NCI-H524 treated with DMSO at 0.1 percent for 48 hours (cell line): ENCODE measurements at places on chromosomes 7 and 10.

DNA sequence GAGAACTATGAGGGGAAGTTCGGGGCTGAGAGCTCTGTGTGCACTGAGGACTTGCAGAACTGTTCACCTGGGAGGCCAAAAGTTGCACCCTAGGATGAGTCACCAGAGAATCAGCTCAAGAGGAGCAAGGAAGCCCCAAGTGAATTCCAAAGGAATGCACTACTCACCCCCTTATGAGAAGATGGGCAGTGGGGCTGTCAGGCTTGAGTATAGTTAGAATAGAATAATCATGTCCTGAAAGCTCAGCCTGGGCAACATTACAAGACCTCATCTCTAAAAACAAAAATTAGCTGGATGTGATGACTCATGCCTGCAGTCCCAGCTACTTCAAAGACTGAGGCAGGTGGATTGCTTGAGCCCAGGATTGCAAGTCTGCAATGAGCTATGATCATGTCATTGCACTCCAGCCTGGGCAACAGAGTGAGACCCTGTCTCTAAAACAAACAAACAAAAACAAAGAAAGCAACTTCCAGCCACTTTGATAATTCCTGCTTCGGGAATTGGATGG lies 30.0 kb downstream of the MAP3K8 start:
- DNase-seq = no peak

DNA sequence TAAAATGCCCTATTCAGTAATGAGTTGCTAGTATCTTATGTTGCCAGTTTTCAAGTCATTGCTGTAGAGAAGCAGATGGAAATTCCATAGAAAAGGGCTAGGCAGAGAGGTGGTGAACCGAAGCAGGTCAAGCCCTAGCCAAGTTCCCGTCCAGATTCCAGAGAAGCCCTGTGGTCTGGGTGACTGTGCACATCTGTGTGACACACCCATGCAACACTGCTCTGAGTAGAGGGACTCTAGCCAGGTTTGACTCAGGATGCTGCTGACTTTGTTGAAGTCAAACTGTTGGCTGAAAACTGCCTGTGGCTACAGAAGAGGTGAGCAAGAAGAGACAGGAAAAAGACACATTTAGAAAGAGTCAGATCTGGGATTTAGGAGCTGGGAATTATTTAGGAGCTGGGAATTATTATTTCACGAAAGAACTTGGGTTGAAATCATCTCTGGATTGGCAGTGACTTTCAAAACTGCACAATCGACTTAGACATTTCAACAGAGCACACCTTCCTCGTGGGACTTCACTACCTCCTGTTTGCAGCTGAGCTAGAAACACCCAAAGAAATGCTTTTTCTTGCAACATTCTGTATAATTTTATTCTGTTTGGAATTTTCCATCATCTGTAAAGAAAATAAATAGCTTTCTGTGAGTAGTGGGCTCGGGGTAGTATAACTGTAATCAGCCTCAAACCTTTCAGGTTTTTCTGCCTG lies 149.1 kb upstream of the PRKCQ start:
- DNase-seq = no peak

GRCh38 chr7:151519765-151520418 lies at the start of gene RHEB:
Gene RHEB, minus strand, starts transcription at chr7:151519895. Its CDS starts 384 bp downstream, at chr7:151519511.
- peak; percentile 87 for DNase-seq

DNA sequence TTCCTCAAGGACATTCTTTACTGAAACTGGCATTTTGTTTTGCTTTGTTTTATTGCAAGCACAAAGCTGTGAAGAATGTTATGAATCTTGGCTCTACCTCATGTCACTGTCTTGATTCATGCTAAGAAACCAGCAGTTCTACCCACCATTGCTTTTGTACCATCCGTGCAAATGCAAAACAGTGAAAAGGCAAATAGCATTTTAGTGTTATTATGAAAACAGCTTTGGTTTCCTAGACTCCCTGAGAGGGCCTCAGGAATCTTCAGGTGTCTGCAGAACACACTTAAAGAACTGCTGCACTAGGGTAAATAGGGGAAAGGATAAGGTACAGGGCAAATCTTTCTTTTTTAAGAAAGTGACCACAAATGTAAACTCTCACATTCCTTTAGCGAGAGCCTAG lies 318.9 kb downstream of the AHR start:
- no peak for DNase-seq

DNA sequence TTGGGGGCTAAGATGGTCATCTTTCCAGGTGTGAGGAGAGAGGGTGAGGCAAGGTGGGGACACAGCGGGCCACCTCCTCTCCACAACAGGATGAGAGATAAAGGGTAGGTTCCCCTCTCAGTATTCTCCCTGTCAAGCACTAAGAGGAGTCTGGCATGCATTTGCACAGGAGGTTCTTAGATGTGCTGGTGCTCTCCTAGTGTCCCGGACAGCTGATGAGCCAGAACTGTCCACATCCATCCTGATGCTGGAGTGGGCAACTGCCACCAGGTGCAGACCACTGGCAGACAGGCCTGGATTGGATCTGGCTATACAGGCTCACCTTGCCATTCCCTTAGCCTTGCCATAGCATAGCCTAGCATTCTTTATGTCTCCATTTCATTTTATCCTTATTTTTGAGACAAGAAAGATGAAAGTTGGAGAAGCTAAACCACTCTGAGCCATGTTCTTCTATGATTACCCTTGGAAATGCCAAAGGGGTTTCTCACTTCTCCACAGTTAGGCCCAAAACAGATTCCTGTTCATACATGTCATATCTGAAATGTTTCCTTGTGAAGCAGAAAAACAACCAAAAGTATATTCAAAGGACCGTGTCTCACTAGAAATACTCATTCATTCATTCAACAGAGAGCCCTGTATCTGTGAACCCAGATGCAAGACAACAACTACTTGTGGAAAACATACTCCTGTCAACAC lies 48.8 kb upstream of the ANTXRL start:
- no peak for DNase-seq

GRCh38 chr7:127816354-127817190 lies 164.6 kb downstream of the SND1 start:
- DNase-seq = no peak

- DNase-seq = no peak
These were observed 41.9 kb downstream of the ADRA2A start for GRCh38 chr10:111118758-111119157.

DNA sequence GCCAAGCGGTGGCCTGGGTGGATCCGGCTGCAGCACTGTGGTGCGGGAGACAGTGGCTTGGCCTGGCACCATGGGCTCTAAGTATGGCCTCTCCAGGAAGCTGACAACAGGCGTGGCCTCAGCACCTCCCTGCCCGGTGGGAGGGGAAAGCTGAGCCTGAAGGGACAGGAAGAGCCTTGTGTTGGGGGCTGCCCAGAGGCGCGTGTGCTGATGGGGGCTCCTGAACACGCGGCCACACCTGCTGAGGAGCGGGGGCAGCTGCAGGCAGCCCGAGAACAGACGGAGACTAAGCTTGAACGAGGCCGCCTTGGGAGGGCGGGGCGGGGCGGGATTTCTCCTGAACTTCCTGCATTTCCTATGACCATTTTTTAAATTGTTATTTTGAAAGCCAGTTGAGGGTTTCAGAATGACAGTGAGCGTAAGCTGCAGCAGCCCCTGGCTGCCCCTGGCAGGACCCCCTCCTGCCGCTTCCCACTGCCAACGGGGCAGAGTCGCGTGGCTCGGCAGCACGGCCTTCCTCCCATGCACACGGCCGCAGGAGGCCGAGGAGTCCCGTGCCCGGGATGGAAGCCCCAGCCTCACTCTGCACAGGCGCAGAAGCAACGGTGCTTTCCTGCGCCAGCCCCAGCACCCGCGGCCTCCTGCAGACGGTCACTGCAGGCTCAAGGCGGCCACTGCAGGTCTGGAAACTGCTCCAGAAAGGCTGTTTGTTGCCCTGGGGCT lies 43.2 kb downstream of the DPYSL4 start:
- DNase-seq = no peak

DNA sequence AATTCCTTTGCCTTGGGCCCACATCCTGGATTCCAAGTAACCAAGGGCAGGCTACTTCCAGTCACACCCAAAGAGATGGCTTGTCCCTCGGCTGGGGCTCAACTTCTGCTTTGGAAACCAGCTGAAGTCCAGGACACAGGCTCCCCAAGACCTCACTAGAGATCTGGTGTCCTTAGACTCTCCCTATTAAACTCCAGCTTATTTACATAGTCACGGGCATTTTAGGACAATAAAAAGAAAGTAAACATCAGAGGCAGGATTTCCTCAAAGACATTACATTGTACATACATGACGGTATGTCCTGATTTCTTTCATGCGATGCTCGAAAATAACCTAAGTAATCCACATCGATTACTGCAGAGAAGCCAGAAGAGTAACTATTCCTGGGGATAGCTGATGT lies 461.5 kb upstream of the C7orf33 start:
- no peak for DNase-seq

GRCh38 chr10:8312079-8312478 lies 257.6 kb downstream of the GATA3 start:
- no peak for DNase-seq

GRCh38 chr7:29764227-29764626 lies 42.1 kb upstream of the WIPF3 start:
- DNase-seq = no peak

DNA sequence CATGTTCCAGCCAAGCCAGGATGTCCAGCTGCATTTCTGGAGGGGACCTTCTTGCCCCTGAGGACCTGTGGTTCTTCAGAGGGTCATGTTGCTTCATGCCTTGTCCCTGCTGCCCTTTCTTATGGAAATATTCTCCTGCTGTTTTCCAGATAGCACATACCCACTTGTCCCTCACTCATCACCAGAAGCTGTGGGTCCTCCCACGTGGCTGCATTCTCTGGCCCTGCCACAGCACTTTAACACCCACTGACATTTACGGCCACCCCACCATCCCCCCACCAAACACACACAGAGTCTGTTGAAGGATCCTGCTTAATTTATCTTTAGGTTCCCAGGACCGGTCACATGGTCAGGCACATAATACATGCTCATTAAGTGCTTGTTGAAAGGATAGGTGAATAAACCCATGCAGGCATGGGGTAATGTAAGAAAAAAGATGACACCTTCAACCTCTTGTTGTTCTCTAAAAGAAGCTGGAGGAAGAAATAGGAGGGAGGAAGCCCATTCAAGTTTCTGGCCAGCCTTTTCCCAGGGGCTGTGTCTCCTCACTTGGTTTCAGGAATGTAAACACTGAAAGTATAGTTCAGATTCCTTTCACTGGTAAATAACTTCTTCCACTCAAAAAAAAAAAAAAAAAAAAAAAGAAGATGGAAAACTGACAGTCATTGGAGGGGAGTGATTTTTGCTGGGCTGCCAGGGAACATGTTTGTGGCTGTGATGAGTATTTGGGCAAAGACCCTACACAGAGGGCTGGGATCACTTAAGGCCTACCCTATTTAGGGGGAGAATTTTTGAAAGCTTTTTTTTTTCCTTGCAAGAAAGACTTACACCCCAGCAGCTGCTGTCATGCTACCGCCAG lies 19.8 kb upstream of the BMPER start:
- no peak for DNase-seq

GRCh38 chr10:132884691-132885271 lies 57.6 kb downstream of the CFAP46 start:
- DNase-seq = no peak

DNA sequence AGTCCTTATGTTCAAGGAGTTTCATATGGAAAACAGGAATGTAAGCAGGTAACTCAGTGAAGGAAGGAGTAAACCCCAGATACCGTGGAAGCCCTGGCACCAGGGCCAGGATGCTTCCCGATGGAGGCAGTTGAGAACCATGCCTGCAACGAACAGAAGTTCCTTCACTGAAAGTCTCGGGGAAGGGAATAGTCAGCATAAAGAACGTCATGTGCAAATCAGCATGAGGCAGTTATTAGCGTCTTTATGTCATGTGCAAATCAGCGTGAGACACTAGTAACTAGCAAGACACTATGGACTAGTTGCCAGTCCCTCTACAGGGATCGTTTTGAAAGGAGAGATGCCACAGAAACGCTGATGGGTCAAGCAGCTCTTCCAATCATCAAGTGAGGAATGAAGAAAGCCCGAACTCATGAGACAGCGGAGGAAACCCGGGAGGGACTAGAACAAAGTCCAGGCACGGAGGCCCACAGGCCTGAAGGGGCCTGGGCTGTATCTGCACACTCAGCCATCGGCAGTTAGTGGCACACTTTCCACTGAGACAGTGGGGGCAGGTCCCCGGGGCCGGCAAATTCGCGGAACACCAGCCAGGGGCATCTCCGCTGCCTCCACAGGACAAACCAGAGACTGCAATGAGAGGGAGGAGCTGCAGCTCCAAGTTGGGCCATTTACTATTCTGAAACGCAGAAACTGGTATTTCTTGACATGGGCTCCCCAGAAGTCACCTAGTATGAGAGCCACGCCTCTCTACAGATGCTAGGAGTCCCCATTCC lies 109.6 kb downstream of the SFMBT2 start:
- no peak for DNase-seq

DNA sequence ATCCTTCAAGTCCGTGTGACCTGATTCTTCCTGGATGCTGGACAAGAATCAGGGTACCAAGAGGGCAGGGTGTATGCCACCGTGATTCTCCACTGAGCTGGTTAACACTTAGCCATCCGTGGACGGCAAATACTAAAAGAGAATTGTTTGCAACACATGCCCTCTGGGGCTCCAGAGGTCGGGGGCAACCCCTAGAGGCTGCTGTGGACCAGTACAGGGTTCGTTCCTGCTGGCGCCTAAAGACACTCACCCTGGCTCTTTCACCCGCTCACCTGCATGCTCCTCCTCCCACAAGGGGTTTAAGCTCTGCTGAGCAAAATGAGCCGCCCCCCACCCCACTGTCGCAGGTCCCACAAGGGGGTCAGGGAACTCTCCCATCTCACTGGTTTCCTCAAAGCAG lies 148.7 kb upstream of the ITGB1 start:
- no peak for DNase-seq

DNA sequence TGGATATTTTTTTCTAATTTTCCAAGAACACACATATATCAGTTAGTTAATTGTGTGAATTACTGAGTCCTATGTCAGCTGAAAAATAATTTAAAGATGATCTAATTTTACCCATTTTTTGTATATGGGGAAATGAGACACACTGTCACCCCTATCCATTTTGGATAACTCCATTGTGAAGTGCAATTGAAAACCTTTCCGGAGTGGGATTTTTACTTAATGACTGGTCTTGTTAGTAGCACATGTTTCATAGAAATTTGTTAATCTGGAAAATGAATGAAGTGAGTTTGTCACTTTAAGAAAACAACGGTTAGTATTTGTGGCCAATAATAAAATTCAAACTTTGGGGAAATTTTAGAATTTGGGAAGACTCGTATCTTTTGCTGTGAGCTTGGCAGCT lies 2.0 kb downstream of the GARS1 start:
- no peak for DNase-seq

DNA sequence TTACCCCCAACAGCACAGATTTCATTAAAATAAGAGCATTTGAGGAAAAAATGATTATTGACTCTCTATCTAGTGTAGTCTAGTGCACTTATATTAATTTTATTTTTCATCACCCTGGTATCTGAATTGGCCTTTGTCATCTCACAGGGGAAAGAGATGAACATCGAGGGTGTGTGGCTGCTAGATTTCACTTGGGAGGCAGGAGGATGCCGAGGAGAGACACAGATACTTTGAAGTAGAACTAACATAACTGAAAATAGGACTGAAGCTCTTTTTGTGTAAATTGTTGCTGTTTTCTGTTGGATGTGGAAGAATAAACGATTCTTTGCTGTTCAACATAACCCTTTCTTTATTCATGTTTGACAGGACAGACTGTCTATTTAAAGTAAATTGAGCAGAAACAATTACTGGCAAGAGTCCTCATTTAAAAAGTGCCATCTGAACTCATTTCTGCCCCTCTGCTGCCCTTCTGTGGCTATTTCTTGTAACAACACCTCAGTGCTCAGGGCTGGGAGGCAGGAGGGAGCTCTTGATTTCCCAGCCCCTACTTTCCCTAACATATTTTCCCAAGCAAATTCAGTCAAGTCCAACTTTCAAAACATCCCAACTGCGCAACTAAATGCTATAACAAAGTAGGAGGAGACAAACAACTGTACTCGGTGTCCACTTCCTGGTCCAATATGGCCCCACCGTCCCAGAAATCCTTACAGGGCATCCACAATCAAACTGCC lies 15.6 kb downstream of the LYZL1 start:
- DNase-seq = no peak
